Stimulated activated CD8-positive, alpha-beta memory T cell treated with anti-CD3 and anti-CD28 coated beads, Interleukin-15, amount 100 ng/mL, for 24 hours (primary cell): ENCODE measurements at places on chromosomes 12 and 14.

DNA sequence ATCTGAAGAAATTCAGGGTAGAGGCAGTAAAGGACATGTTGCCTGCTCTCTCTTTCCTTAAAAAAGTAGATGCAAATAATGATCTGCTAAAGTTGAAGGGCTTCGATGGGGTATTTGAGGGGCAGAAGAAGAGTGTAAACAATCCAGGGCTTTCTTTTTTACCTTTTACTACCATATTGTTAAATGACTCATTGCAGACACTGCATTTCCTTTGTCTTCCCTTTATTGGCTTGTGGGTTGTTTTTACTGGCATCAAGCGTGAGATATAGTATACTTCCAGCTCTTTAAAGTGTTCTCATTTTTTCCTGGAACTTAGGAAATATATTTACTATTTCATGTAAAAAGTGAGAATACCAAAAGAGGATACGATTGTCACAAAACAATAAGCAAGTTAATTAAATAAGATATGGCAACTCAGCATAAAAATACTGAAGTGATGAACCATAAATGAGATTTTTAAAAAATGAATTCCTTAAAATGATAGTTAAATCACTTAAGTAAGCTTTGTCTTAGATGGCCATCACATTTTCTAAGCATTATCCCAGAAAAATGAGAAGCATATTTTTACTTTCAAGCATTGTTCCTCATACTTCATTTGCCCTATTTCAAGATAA lies 72.3 kb upstream of the KRAS start:
- DNase-seq, result no peak

- no peak for DNase-seq
These were observed 67.1 kb upstream of the DDX11 start for GRCh38 chr12:31006416-31007152.

- DNase-seq, result no peak
These were observed 6.0 kb downstream of the VPS37B start for GRCh38 chr12:122889761-122890520.

DNA sequence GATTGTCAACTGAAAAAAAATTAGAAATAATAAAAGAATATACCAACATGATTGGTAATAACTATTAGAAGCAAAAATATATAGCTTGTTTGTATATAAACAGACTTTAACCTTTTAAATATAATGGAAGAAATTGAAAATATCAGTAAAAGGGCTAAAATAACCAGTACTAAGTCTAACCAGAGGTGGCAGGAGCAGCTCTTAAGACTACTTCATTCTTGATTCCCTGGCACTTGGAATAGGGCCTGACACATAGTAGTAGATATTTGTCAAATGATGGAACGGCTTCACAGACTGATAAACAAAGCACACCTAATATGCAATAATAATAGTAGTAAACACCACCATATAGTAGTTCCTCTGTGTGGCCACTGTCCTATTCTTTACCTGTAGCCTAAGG lies 9.4 kb downstream of the TMEM63C start:
- DNase-seq, result no peak

DNA sequence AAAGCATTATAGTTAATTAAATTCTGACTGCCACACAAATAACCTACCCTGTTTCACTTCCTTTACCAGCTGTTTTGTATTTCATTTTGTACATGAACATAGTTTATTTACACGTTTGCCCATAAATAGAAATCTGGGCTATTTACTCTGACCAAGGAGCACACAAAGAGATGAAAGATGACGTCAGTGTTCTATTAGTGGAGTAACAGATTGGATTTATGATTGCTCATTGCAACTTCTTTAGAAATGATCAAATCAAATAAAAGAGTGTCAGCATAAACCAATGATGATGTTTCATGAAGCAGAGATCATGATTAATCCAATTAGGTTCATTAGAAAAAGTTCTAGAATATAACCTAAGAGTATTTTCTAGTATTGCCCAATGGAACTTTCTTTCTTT lies 12.0 kb upstream of the RTL1 start:
- no peak for DNase-seq

- DNase-seq, result no peak
These were observed 433.2 kb downstream of the PDZRN4 start for GRCh38 chr12:41621291-41621690.

- no peak for DNase-seq
These were observed 162.7 kb downstream of the BMP4 start for GRCh38 chr14:53793790-53794505.

DNA sequence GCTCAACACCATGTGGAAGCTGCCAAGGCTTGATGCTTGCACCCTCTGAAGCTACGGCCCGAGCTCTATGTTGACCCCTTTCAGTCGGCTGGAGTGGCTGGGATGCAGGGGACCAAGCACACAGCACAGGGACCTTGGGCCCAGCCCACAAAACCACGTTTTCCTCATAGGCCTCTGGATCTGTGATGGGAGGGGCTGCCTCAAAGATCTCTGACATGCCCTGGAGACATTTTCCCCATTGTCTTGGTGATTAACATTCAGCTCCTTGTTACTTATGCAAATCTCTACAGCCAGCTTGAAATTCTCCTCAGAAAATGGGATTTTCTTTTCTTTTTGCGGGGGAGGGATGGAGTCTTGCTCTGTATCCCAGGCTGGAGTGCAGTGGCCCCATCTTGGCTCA lies 46.3 kb downstream of the MON2 start:
- DNase-seq, result no peak

DNA sequence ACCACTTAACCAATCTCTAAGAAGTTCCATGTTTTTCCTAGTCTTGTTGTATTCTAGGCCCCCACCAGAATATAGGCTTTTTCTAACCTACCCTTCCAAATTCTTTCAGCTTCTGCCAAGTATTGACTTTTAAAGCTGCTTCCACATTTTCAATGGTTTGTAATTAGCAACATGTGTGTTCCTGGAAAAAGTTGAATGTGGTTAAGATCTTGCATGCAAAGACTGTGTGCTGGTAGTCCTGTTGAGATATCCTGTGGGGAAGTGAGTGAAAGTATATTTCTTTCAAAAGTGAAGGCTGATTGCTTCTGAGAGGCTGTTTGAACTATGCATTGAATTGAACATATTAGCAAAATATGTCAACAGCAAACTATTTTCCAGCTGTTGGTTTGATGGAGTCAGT lies 646 bp upstream of the OR6C4 start:
- no peak for DNase-seq
